ENCODE measurements at places on chromosomes 4 and X.
A peak's percentile ranks its signal among the peaks of the same experiment; 100 is the strongest.

- no peak for DNase-seq
Measured at GRCh38 chr4:80263541-80264351, 2.7 kb upstream of the FGF5 start.

DNA sequence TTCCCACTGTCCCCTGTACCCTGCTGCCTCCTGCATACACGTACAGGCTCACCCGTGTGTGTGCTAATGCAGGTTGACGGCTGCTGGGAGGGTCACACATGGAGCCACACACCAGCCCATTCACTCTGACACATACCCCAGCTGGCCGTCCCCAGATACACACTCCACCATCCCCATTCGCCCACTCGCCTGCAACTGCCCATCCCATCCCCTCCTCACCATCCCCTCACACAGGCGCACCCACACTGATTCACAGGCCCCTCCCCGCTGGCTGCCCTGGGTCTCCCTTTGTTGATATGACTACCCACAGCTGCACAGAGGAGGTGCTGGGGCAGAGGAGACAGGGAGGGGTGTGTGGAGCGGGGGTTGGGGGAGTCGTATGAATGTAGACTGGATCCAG lies 25.7 kb downstream of the PJA1 start:
- DNase-seq, result no peak

- no peak for DNase-seq
Measured at GRCh38 chr4:126611900-126612299, 1020.9 kb upstream of the INTU start.

GRCh38 chr4:150402871-150403272 lies 179.1 kb upstream of the MAB21L2 start:
- DNase-seq, result peak; percentile 56

GRCh38 chr4:38529189-38530115 lies 134.5 kb upstream of the KLF3 start:
- DNase-seq, result no peak

DNA sequence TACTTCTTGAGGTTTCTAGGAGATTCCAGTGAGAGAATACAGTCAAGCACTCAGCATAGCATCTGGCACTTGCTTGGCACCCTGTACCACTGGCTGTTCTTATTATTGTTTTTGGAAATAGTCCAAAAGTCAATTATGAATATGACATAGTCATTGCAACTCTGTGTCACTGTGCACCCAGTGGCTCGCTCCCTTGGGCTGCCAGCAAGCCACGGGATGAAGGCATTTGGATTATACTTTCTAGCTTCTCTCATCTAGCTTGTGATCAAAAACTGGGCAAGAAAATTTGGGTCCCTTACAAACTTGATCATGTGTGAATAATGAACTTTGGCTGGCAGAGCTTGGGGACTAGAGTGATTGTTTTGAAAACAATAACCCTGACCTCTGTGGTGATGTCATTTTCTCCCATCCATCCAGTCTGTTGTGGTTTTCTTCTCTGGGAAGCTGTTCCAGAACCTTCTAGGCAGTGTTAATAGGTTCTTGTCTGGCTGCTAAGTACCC lies 32.7 kb upstream of the LIMCH1 start:
- peak; percentile 49 for DNase-seq

GRCh38 chr4:3010577-3010976 lies 47.2 kb downstream of the GRK4 start:
- DNase-seq, result no peak

All from spinal cord (tissue), 10 donors.